ENCODE measurements at places on chromosomes 16 and 17. TPM values are rescaled to one million over a fixed set of nuclear protein-coding genes. Genes with fewer than 3 reads are reported as not detected.

ZNF750 gene
- total RNA-seq, result 0.14 TPM

SLC35G6 gene
- not detected for total RNA-seq

TMEM238L gene
- not detected for total RNA-seq

FNDC8 gene
- not detected for total RNA-seq

LRRC37B gene
- 20.1 TPM for total RNA-seq

FAM20A gene
- 0.44 TPM for total RNA-seq

C1QTNF8 gene
- total RNA-seq, result not detected

CA5A gene
- 0.74 TPM for total RNA-seq

DNA sequence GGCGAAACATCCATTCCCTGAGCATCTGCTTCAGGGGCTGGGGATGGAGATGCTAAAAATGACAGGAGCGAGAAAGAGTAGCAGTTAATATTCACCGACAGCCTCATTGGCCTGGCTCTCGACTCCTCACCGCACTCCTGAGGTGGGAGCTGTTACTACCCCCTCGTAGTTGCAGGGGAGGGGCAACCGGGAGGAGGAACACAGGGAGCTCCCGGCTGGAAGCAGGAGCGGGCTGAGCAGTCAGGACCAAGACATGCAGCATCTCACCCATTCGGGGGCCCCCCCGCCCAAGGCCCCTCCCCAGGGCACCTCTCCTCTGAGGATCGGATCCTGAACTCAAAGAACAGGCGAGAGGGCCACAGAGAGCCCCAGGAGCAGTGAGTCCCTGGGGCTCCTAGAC, 4.5 kb upstream of the ACSF3 start:
- H3K27ac ChIP-seq, result no peak overlapping the region
- no peaks in the 10 kb centered on the region for H3K36me3 ChIP-seq
- H3K4me3 ChIP-seq, result no peak overlapping the region
- H3K27me3 ChIP-seq, result peaks cover 4% of the 10 kb centered on the region
- DNase-seq, result no peak
- H3K4me1 ChIP-seq, result no peaks in the 10 kb centered on the region

GRCh38 chr17:14165616-14166015, 71.0 kb downstream of the CDRT15 start:
- H3K36me3 ChIP-seq, result no peaks in the 10 kb centered on the region
- DNase-seq, result no peak
- no peaks in the 10 kb centered on the region for H3K4me1 ChIP-seq
- H3K4me3 ChIP-seq, result no peak overlapping the region
- H3K27ac ChIP-seq, result no peak overlapping the region

GRCh38 chr17:68870161-68870826, 84.9 kb downstream of the ABCA8 start:
- DNase-seq, result no peak
- H3K4me1 ChIP-seq, result no peaks in the 10 kb centered on the region
- H3K36me3 ChIP-seq, result no peaks in the 10 kb centered on the region
- H3K27ac ChIP-seq, result no peak overlapping the region
- no peak overlapping the region for H3K4me3 ChIP-seq

DNA sequence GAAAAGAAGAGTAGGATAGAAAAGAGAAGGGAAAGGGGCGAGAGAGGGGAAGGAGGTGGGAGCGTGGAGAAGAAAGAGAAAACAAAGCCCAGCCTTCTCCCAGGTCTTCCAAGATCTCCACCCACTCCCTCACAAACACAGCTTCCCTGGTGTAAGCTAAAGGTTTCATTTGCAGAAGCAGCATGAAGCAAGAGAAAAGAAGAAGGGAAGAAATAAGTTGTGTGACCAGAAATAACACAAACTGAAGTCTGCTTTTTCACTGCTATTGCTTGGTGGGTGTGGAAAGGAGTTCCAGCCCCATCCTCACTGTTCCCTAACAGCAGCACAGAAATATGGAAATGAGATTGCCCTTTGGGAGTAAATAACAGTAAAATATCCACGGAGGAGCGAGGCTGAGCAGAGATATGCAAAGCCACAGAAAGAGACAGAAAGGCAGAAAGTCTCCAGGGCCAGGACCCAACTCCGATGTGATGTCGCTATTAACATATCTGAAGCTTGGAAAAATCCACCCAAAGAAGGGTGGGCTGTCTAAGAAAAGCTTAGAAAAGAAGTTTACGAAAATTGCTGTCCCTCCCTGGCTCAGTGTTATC, 10.3 kb upstream of the GAS7 start:
- no peaks in the 10 kb centered on the region for H3K27me3 ChIP-seq
- peak overlapping the region; percentile 84 for H3K27ac ChIP-seq
- no peaks in the 10 kb centered on the region for H3K36me3 ChIP-seq
- H3K4me1 ChIP-seq, result peaks cover 6% of the 10 kb centered on the region

DNA sequence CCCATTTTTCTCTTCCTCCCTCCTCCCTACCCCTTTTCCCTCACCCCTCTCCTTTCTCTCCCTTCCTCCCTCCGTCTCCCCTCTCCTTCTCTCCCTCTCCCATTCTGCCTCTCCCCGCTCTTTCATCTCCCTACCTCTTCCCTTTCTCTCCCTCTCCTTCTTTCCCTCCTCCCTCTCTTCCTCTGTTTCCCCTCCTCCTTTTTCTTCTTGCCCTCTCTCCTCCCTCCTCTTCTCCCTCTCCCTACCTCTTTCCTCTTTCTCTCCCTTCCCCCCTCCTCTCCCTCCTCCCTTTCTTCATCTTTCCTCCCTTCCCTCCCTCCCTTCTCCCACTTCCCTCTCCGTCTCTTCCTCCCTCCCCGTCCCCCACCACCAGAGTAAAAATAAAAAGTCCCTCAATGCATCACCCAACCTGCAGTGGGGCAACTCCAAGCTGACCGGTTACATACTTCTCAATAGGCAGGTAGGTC, 10.4 kb downstream of the CHD9NB start:
- peaks cover 17% of the 10 kb centered on the region for H3K4me1 ChIP-seq
- no peaks in the 10 kb centered on the region for H3K36me3 ChIP-seq
- no peak overlapping the region for H3K27ac ChIP-seq
- no peaks in the 10 kb centered on the region for H3K27me3 ChIP-seq
- no peak overlapping the region for H3K4me3 ChIP-seq

- H3K27ac ChIP-seq, result no peak overlapping the region
- no peaks in the 10 kb centered on the region for H3K27me3 ChIP-seq
- no peaks in the 10 kb centered on the region for H3K36me3 ChIP-seq
- DNase-seq, result no peak
Measured at GRCh38 chr17:14446825-14447224, 145.9 kb downstream of the HS3ST3B1 start.

DNA sequence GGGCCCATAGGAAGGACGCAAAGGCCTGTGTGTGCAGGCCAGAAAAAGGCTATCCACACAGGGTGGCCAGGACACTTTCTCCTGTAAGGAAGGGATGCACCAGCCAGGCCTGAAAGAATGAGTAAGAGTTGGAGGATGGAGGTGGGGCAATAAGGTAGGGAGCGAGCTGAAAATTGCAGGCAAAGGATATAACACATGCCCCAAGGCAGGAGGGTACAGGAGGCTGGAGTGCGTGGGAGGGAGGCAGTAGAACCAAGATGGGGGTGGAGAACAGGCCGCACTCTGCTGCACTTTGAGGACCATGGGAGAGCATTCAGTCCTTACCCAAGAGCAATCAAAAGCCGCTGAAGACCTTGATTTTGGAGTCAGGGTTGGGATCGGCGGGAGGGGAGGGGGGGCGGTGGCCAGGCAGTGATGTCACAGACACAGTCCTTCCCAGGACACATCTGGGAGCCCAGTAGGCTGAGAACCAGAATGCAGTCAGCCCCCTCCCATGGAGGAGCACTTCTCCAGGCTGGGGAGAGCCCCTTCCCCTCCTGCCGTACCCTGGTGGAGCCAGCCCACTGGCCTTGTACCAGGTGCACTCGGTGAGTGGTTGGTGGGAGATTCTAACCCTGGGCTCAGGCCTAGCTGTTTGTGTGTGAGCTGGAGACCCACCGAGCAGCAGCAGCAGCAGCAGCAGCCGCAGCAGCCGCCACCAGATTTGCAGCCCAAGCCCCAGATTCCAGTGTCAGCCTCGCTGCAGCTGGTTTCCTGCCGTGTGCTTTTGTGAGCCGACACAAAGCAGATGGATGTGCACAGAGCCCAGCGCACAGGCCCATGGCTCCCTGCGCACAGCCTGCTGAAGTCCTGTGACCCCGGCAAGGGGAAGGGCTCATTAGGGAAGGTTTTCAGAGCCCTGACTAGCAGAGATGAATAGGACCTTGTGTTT, 17.5 kb downstream of the ANKRD40 start:
- no peak for DNase-seq
- H3K27me3 ChIP-seq, result no peaks in the 10 kb centered on the region
- peaks cover 96% of the 10 kb centered on the region for H3K4me1 ChIP-seq
- H3K4me3 ChIP-seq, result no peak overlapping the region
- 0 out of 2 replicates have a peak, but pooled peaks cover 1% of the 10 kb centered on the region for H3K36me3 ChIP-seq

GRCh38 chr16:26169473-26169872, 477.7 kb downstream of the HS3ST4 start:
- H3K27ac ChIP-seq, result no peak overlapping the region
- H3K27me3 ChIP-seq, result no peaks in the 10 kb centered on the region
- no peaks in the 10 kb centered on the region for H3K36me3 ChIP-seq
- no peaks in the 10 kb centered on the region for H3K4me1 ChIP-seq

GRCh38 chr16:85562093-85562786, 50.9 kb upstream of the GSE1 start:
- no peaks in the 10 kb centered on the region for H3K27me3 ChIP-seq
- H3K36me3 ChIP-seq, result no peaks in the 10 kb centered on the region
- H3K27ac ChIP-seq, result peak overlapping the region; percentile 27
- DNase-seq, result peak; percentile 65
- peaks cover 34% of the 10 kb centered on the region for H3K4me1 ChIP-seq

DNA sequence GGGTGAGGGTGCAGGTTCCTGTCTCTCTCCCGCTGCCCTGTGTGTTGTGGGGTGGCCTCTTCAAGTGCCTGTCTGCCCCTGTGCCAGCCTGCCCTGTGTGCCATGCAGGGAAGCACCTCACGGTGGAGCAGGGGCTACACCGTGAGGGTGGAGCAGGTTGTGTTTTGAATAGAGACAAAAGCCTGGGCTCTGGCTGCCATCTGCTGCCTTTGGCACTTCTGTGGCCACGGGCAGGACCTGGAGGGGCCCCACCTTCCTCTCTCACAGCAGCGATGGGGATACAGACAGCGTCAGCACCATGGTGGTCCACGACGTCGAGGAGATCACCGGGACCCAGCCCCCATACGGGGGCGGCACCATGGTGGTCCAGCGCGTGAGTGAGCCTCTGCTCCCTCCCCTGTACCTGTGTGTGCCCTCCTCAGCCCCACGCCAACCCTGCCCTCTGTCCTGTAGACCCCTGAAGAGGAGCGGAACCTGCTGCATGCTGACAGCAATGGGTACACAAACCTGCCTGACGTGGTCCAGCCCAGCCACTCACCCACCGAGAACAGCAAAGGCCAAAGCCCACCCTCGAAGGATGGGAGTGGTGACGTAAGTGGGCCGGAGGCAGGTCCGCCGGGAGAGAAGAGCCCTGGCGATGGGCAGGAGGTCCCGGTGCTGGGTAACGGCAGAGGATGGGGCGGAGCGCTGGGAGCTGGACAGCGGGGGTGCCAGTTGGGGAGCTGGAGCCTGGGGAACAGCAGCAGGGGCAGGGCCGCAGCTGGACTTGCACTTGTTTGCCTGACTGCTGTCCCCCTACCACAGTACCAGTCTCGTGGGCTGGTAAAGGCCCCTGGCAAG, 5.4 kb upstream of the C17orf107 start:
- no peaks in the 10 kb centered on the region for H3K27me3 ChIP-seq
- no peak overlapping the region for H3K4me3 ChIP-seq
- H3K4me1 ChIP-seq, result no peaks in the 10 kb centered on the region

- H3K36me3 ChIP-seq, result no peaks in the 10 kb centered on the region
- DNase-seq, result no peak
- no peaks in the 10 kb centered on the region for H3K27me3 ChIP-seq
- H3K27ac ChIP-seq, result no peak overlapping the region
- 0 out of 2 replicates have a peak, but pooled peaks cover 4% of the 10 kb centered on the region for H3K4me1 ChIP-seq
Measured at GRCh38 chr16:11563493-11564040, 23.2 kb downstream of the LITAF start.

DNA sequence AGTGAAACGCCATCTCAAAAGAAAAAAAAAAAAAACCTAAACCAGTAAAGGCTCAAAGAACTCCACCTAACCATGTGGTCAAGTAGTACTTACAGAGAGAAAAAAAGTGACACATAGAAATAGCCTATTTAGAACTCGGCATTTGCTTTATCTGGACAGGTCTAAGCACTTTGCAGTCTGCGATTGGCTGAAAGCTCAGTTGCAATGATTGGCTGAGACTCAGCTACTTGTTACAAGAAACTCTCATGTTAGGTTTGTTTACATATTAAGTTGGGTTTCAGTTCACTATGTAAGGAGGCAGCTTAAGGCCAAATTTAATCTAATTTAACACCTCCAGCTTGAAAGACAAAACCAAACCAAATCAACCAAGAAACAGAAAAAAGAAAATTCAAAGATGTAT, 19.1 kb downstream of the ABCC3 start:
- no peak for DNase-seq
- no peak overlapping the region for H3K27ac ChIP-seq
- no peaks in the 10 kb centered on the region for H3K27me3 ChIP-seq
- no peak overlapping the region for H3K4me3 ChIP-seq

- no peaks in the 10 kb centered on the region for H3K4me1 ChIP-seq
- no peak overlapping the region for H3K4me3 ChIP-seq
- H3K27me3 ChIP-seq, result no peaks in the 10 kb centered on the region
- no peak overlapping the region for H3K27ac ChIP-seq
Measured at GRCh38 chr17:69695646-69696045, 281.1 kb downstream of the MAP2K6 start.

DNA sequence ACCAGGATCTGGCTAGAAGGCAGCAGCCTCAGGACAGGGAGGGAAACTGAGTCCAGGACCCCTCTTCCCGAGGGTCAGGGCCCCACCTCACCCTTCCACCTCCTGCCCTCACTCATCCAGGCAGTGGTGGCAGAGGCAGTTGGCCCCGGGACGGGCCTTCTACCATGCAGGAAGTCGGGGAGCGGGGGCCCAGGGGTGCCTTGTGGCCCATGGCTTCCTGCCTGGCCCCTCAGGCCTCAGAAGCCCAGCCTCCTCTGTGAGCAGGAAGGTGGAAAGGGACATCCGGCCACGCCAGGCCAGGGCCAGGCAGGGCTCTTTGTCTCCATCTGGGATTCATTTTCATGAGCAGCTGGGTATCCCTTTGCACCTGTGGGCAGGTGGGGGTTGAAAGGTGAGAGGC, 58.5 kb downstream of the BAHCC1 start:
- no peaks in the 10 kb centered on the region for H3K27me3 ChIP-seq
- no peak overlapping the region for H3K27ac ChIP-seq
- no peak for DNase-seq
- peaks cover 10% of the 10 kb centered on the region for H3K4me1 ChIP-seq
- no peaks in the 10 kb centered on the region for H3K36me3 ChIP-seq

GRCh38 chr17:31692027-31692426, 167.0 kb downstream of the COPRS start:
- DNase-seq, result no peak
- no peak overlapping the region for H3K27ac ChIP-seq
- H3K4me3 ChIP-seq, result no peak overlapping the region
- no peaks in the 10 kb centered on the region for H3K36me3 ChIP-seq

GRCh38 chr16:785563-786535, 2.3 kb downstream of the RPUSD1 start:
- no peak overlapping the region for H3K4me3 ChIP-seq
- H3K36me3 ChIP-seq, result peaks cover 3% of the 10 kb centered on the region
- no peaks in the 10 kb centered on the region for H3K27me3 ChIP-seq
- H3K27ac ChIP-seq, result no peak overlapping the region

Data from Caco-2 (cell line).